ENCODE measurements at places on chromosomes 2 and 18.
A peak's percentile ranks its signal among the peaks of the same experiment; 100 is the strongest.

DNA sequence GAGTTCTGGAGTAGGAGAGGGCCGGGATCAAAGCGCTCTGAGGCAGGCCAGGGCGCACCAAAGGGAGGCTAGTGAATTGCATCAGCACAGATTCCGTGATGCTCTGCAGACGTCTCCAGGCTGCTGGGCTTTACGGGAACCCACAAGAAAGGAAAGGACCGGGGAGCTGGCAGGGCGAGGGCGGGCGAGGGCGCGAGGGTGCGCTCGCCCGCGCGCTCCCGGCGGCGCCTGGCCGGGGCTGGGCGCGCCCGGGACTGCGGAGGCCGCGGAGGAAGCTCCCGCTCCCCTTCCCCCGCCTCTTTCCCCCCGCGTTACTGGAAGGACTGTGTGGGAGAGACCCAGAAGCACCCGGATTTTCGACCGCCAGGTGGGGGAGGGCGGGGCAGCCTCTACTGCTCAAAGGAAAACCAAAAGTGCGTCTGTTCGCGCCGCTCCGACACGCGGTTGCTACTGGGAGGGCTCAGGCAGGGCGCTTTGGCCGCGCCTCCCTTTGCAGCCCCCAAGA, 2.4 kb upstream of the FOSL2 start:
- peak; percentile 71 for DNase-seq

GRCh38 chr18:23924813-23925212, 89.7 kb upstream of the TTC39C start:
- no peak for DNase-seq

DNA sequence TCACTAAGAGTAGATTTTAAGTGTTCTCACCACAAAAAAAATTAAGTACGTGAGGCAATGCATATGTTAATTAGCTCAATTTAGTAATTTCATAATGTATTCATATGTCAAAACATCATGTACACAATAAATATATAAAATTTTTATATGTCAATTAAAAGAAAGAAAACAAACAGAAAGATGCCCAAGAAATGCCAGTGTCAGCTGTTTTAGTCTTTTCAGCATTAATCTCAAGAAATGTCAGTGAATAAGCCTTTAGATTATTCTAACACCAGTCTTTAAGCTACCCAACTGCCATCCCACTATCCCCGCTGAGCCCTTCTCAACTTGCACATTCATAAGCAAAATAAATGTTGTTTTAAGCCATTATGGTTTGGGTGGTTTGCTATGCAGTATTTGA, 76.5 kb downstream of the C1D start:
- no peak for DNase-seq

DNA sequence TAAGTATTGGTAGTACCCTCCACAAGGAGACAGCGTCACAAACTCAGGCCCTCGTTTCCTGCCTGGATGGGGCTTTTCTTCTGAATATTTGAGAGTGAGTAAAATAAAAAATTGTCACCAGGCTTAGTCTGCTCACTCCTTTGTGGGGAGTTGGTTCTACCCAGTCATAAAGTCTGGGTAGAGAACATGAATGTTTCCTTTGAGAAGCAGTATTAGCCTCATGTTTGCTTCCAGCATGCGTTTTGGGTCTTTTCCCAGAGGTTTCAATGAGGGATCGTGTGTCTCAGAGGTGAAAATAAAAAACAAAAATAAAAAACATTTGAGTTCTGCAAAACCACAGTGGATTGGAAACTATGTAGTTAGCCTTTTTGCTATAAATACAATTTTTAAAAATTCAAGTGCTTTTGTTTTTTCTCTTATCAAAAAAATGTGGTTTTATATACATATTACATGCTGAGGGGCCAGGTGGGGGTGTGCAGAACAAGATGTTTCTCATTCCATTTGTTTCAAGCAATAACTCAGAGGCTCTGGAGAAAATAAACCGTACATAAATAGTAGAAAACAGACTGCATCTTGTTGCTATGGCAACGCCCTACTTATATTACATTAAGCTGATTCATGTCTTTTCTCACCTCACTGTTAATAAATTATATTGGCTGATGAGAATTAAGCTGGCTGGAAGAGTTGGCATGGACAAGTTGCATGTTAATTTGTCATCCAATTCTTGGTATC, 225.4 kb upstream of the FBXO11 start:
- DNase-seq: no peak

DNA sequence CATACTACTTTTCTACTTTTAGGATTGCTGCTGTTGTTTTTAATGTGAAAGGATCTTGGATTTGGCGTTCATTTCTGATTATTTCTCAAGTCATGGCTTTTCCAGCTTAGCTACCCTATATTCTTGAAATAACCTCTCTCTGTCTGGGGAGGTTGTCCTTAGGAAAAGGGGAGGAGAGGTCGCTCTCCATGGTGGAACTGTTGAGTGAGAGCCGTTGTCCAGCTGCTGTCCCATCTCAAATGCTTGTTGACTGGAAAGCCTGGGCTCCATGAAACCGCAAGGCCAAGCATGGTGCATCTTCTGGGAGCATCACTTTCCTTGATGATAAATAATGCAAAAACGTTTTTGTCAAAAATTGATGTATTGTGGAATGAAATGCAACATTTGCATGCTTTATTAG, 479.1 kb upstream of the RAB12 start:
- DNase-seq: no peak

- no peak for DNase-seq
Observed at GRCh38 chr2:27154488-27154887, 5.7 kb downstream of the TCF23 start.

GRCh38 chr18:11946756-11947155, 34.6 kb upstream of the IMPA2 start:
- DNase-seq: no peak

Measured in stimulated activated CD8-positive, alpha-beta memory T cell treated with anti-CD3 and anti-CD28 coated beads, Interleukin-2, amount 100 ng/mL, for 1 hour (primary cell).